ENCODE measurements at places on chromosomes 2 and 18.

- peak; percentile 75 for DNase-seq
Measured at GRCh38 chr2:20635675-20636584, 15.0 kb downstream of the HS1BP3 start.

DNA sequence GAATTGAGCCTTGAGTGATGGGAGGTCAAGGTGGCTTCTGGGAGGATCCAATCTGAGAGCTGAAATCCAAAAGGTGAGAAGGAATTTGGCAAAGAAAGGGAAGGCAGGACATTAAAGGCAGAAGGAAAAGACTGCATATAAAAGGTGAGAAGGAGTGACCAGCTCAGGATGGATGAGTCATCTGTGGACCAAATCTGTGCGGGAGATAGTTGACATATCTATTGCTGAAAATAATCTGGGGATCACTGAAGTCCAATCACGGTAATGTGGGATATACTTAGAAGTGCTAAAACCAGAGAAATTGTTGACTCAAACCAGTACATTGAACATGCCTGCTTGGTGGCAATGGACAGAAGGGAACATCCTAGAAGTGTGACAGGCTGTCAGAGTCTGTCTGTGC lies 8.0 kb upstream of the PTPN4 start:
- no peak for DNase-seq

- no peak for DNase-seq
Measured at GRCh38 chr2:132468821-132469675, 52.4 kb downstream of the GPR39 start.

- DNase-seq, result no peak
Measured at GRCh38 chr18:39951142-39951720, 2003.8 kb upstream of the PIK3C3 start.

GRCh38 chr2:15359716-15360531 lies 201.2 kb downstream of the NBAS start:
- no peak for DNase-seq

- no peak for DNase-seq
Measured at GRCh38 chr18:47558110-47558750, 306.8 kb upstream of the SKOR2 start.

GRCh38 chr2:12035029-12035720 lies 288.7 kb downstream of the LPIN1 start:
- no peak for DNase-seq

DNA sequence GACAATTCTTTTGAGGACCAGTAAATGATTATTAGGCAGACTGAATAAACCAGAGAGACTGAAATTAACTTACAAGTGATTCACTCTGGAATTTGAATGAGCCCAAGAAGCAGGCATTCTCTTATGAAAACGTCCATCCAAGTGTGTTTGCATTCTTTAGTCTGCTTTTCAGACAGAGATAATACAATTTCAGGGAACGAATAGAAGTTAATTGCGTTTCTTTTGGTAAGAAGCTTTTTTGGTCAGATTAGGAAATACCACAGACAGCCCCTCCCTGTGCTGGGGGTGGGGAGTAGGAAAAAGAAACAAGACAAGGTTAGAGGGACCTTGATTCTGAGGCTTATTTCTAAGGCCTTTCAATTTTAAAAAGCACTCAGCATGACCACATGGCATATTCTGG lies 874.4 kb downstream of the SUCLG1 start:
- no peak for DNase-seq

GRCh38 chr2:96073170-96073775 lies 38.6 kb upstream of the GPAT2 start:
- DNase-seq, result no peak

DNA sequence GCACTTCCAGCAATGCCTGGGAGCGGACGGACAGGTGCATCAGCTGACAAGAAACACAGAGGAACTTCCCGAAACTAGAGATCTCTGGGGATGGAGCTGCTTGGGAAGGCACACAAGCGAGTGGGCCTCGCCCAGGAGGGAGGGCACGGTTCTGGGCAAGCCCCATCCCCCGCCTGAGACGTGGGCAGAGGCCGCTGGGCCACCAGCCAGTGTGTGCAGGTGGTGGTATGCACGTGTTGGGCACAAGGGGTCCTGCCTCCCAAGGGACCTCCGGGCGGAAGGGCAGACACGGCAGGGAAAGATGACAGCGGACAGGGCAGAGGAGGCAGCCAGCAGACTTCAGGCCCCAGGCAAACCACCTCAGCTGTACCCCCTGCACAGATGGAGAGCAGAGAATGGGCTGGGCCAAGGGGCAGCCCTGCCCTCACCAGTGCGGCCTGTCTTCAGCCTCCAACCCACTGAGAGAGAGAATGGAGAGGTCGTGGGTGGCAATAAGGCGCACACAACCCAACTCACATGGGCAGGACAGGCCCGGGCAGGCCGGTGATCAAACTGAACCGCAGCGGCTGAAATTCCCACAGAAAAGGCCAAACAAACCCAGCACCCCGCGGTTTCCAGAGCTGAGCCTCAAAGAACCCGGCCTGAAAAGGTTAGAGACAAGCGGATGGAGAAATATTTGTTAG lies 51.2 kb downstream of the HDAC4 start:
- no peak for DNase-seq

GRCh38 chr2:19911808-19912509 lies 10.2 kb upstream of the TTC32 start:
- DNase-seq, result no peak

GRCh38 chr2:143177096-143177786 lies 48.0 kb downstream of the ARHGAP15 start:
- peak; percentile 30 for DNase-seq

- DNase-seq, result no peak
Measured at GRCh38 chr2:53463806-53464726, 303.5 kb upstream of the CHAC2 start.

DNA sequence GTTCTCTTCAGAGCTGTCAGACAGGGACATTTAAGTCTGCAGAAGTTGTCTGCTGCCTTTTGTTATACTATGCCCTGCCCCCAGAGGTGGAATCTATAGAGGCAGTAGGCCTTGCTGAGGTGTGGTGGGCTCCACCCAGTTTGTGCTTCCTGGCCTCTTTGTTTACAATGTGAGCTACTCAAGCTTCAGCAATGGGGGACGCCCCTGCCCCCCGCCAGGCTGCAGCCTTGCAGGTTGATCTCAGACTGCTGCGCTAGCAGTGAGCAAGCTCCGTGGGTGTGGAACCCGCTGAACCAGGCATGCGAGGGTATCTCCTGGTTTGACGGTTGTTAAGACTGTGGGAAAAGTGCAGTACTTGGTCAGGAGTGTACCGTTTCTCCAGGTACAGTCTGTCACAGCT lies 24.0 kb upstream of the PAIP2B start:
- no peak for DNase-seq

DNA sequence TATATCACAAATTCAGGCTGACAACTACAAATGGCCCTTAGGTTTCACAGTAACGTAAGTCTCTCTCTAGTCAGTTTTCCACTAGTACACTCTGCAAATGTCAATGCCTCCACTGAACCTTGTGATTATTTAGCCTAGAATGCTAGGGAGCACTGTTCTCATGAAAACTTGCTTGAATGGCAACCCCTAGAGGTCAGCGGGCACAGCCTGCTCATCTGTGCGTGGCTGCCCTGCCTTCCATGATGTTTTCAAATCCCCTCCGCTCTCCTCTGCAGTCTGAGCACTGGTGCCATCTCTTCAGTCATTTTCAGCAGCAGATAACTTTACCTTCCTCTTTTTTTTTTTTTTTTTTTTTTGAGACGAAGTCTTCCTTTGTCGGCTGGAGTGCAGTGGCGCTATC lies 84.1 kb upstream of the GULP1 start:
- no peak for DNase-seq

DNA sequence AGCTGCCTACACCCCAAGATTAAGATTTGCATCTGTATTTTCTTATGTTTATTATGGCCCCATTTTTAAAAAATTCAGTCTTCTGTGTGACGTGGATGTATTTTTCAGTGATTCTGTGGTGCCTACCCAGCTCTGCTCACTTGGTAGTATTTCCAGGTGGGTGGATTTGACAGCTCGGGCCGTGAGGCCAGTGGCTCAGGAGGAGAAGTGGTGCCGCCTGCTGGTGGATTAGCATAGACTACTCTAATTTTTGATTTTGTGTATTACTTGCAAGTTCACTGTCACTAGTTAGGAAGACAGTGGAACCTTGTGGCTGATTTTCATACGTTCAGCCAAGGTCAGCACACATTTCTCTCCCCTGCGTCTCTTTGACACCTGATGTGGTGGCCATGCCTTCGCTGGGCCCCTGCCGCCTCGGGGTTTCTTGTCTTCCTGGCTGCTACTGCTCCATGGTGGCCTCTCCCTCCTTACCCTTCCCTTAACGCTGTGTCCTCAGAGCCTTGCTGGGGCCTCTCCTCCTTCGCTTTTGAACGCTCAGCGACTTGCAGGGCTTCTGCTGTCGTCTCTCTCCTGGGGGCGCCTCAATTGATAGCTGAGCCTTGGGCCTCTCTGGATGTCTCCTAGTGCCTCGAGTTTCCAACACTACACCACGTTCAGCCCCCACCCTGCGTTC lies 89.4 kb downstream of the DGKD start:
- peak; percentile 75 for DNase-seq

- no peak for DNase-seq
Measured at GRCh38 chr2:148721520-148721931, 77.0 kb downstream of the EPC2 start.

DNA sequence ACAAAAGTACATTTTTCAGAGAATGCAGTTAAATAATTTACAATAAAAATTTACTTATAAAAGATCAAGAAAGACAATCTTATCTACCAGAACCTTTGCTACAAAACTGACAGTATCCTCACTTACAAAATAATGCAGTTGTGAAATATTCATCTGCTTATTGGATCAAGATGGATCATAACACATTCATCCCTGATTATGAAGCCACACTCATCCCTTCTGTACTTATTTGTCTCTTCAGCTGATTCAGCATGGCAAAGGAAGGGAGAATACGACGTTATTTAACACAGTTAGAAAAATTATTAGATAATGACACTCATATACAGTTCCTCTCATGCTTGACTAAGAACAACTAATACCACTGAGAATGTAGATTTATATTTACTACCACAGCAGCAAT lies 46.4 kb downstream of the TCF4 start:
- DNase-seq, result no peak

DNA sequence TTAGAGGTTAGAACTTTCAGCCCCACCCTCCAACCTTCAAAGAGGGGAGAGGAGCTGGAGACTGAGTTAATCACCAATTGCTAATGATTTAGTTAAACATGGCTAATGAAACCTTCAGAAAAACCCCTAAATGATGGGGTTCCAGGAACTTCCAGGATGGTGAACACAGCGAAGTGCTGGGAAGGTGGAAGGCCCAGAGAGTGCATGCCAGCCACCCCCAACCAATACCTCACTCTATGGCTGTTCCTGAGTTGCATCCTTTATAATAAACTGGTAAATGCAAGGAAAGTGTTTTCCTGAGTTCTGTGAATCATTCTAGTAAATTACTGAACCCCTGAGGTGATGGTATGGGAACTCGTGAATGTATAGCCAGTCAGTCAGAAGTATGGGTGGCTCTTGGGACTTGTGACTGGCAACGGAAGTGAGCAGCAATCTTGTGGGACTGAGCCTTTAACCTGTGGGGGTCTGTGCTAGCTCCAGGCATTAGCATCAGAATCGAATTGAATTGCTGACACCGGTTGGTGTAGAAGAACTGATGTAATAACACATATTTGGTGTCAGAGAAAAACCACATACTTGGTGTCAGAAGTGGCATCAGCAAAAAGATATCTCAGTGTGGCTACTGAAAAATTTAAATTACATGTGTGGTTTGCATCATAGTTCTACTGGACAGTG lies 37.4 kb downstream of the NPHP1 start:
- no peak for DNase-seq

GRCh38 chr18:58827886-58828285 lies 36.8 kb upstream of the ZNF532 start:
- no peak for DNase-seq

DNA sequence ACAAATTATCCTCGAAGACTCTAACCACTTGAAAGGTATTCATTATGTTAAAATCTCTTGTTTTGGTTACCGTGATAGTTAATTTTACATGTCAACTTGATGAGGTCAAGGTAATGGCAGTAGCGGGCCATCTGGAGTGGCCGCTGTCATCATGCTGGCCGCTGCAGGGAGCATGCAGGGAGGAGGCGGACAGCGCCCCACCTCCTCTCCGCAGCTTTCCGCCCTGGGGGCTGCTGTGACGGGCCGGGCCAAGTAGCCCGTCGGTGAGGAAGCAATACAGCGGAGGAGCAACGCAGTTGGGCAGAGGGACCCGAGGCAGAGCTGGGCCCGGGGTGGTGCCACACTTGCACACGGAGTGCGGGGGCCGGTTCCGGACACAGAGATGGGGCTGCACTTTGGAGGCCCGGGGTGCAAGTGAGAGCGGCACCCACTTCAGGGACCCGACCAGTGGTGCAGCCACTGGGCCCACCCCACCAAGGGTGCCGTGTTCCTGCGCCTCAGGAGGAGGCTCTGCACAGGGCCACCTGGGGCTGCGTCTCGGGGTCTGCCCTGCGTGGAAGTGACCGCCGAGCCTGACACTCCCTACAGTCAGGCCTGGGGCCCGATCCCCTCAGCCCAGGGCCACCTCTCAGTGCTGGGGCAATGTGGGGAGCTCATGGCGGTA lies 452.4 kb downstream of the LRATD1 start:
- DNase-seq, result no peak

DNA sequence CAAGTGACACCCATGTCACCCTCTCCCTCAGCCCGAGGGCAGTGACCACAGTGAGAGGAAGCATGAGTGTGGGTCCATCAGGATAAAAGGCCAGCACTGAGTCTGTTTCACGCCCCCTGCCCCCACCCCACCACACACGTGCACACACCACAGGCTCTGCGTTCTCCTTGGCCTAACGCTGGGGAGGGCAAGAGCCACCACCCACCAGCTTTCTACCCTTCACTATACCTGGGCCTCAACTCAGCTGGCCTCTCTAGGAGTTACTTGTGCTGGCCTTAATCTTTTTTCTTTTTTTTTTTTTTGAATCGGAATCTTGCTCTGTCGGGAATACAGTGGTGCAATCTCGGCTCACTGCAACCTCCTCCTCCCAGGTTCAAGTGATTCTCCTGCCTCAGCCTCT lies 140.5 kb downstream of the ZFP36L2 start:
- no peak for DNase-seq

- DNase-seq, result no peak
Measured at GRCh38 chr2:31711737-31712136, 131.0 kb upstream of the SRD5A2 start.

DNA sequence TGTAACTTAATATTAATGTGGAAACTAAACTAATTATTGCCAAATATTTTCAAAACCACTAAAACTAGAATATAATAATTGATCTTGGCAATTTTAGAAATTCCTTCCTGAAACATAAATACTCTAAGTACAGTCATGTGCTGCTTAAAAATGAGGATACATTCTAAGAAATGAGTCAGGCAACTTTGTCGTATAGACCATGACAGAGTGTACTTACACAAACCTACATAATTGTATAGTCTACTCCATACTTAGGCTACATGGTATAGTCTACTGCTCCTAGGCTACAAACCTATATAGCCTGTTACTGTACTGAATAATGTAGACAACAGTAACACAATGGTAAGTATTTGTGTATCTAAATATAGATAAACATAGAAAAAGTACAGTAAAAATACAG lies 27.6 kb downstream of the FEZ2 start:
- DNase-seq, result no peak

GRCh38 chr18:77013811-77014521 lies 118.6 kb downstream of the MBP start:
- DNase-seq, result no peak

GRCh38 chr18:47899107-47899840 lies 31.2 kb downstream of the SMAD2 start:
- no peak for DNase-seq
